CD4-positive, alpha-beta T cell treated with Interleukin-17A for 1 hour (primary cell): ENCODE measurements at places on chromosomes 3 and 15.

- DNase-seq: no peak
Observed at GRCh38 chr3:72744330-72744729, 103.9 kb downstream of the SHQ1 start.

GRCh38 chr15:74754593-74755215, 6.1 kb downstream of the CYP1A2 start:
- no peak for DNase-seq

DNA sequence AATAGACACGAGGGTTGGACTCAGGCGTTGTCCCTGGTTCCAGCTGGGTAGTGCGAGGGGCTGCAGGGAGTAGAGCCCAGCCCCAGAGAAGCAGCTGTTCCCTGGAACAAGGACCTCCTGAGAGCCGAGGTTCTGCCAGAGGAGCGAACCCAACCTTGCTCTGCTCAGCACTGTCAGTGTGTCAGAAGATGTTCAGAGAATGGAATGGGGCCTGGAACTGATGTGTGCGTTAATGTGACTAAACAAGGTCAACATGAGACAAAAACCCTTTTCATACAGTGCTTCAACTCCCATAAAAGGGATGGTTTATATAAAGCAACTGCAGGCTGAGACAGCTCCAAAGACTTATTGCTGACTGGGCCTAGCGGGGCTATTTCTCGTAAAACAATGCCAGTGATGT, 35.5 kb upstream of the HACD2 start:
- no peak for DNase-seq

DNA sequence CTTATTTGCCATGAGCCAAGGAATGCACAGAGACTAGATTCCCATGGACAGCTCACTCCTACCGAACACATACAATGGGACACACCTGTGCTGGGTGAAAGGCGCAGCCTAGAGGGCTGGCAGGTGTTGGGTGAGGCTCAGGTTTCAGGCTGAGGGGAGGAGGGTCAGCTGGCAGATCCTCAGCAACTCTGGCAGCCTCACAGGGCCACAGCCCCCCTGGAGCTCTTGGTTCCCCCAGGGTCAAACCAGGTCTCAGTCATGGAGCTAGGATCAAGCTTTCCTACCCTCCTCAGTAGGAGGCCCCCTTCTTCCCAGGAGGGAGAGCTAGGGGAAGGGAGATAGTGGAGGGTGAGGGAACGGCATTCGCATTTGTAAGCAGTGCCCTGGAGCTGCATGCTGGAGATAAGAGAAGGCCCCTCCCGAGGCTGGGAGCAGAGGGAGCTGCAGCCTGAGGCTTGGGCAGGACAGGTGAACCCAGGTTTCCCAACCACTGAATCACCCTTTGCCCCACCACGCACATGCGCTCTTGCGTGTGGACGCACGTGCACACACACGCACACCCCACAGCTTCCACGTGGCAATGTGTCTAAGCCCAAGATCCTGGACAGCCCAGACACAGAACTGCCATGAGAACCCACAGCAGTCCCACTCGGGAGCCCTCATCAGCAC, 26.3 kb upstream of the TFRC start:
- DNase-seq: no peak

- DNase-seq: no peak
Observed at GRCh38 chr3:114176487-114176886, 2.4 kb downstream of the DRD3 start.

DNA sequence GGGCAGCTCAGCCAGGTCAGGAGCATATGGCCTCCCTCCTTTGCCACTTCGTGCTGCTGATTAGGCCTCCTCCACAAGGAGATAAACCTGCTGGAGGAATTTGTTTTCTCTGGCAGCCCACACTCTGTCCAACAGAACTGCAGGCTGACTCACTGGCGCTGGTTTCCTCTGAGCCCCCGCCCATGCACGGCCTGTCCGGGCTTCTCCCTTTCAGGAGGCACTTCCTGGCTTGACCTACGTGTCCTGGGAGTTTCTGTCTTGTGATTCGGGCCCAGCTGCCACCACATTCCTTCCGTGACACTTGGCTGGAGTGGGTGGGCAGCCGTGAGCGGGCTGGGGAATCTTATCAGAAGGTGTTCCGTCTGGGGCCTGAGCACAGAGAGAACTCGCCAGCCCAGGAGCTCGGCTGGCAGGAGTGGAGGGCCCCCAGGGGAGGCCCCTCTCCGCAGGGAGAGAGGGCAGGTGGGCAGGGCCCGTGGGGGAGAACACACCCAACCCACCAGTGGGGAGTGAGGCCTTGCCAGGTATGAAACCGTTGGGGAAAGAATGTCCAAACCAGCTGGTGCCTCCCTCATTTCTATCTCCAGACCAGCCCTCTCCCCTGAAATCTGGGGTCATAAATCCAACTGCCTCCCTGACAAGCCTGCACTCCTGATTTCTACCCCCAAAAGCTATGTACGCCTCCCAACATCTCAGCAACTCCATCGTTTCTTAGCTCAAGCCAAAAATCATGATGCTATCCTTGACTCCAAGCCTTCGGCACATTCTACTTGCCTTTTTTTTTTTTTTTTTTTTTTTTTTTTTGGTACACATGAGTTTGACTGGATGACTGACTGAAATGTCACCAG, 110.6 kb upstream of the MEF2A start:
- DNase-seq: no peak

DNA sequence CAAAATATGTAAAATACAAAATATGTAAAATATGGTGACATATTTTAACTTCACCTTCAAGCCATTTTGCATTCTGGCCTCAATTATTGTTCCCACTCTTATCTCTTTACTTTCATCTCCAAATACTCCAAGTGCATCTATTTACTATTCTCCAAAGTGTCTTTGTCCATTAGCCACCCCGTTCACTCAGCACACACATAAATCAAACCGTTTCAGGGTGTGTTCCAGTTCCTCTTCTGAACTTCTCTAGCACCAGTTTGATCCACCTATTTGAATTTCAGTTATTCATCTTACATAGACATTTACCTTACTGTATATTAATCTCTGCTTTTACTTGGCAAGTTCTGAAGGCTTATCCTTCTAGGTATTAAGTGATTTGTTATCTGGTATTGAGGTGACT, 45.1 kb downstream of the SGO1 start:
- no peak for DNase-seq

- DNase-seq: no peak
Observed at GRCh38 chr15:66072616-66073361, 180.8 kb downstream of the MEGF11 start.

- DNase-seq: no peak
Observed at GRCh38 chr15:77070180-77070494, 772 bp downstream of the TSPAN3 start.

- DNase-seq: no peak
Observed at GRCh38 chr15:73845507-73845906, 27.9 kb upstream of the TBC1D21 start.

DNA sequence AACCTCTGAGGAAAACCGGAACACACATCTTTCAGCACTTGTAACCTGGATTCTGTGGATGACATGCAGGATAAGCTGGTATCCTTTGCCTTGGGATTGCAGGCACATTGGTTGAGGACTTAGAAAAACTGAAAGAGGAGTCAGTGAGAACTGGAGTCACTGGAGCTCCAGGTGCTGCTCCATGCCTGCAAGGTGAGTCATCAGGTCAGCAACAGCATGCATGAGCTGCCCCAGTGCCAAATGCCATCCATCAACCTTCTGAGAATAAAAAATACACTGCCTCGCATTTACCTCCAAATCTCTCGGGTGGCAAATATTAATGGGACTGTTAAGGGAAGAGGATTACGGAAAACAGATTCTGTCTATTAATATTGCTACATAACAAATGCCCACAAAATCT, 729.1 kb downstream of the NTRK3 start:
- no peak for DNase-seq

GRCh38 chr3:34387826-34388564, 589.6 kb downstream of the PDCD6IP start:
- DNase-seq: no peak

- DNase-seq: no peak
Observed at GRCh38 chr3:144033240-144033589, 61.6 kb downstream of the DIPK2A start.

- DNase-seq: no peak
Observed at GRCh38 chr15:79952329-79952728, 18.7 kb downstream of the BCL2A1 start.

DNA sequence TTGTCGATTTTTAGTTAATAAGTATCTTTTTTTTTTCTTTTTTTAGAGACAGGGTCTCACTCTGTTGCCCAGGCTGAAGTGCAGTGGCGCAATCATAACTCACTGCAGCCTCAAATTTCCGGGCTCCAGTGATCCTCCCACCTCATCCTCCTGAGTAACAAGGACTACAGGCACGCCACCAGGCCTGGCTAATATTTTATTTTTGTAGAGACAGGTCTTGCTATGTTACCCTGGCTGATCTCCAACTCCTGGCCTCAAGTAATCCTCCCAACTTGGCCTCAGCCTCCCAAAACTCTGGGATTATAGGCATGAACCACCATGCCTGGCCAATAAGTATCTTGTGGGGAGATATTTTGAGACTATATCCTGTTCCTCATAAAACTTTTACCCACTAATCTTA, 29.4 kb upstream of the ARID3B start:
- no peak for DNase-seq

DNA sequence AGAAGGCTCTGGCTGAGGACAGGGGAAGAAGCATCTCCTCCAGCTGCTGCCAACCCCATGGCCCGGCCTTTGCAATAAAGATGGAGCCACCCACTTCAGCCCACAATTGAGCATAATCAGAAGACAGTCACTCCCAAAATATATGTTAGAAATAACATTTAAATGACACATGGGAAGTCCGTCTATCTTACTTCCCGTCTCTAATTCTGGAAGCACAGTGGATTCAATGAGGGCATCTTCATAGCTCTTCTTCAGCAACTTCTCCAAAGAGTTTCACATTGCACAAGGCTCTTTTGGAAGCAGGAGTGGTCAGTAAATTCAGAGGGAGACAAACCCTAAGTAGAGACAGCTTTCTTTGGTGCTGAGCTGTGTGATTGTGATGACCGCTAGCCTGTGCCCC, 67.0 kb upstream of the SEC61A1 start:
- DNase-seq: no peak

DNA sequence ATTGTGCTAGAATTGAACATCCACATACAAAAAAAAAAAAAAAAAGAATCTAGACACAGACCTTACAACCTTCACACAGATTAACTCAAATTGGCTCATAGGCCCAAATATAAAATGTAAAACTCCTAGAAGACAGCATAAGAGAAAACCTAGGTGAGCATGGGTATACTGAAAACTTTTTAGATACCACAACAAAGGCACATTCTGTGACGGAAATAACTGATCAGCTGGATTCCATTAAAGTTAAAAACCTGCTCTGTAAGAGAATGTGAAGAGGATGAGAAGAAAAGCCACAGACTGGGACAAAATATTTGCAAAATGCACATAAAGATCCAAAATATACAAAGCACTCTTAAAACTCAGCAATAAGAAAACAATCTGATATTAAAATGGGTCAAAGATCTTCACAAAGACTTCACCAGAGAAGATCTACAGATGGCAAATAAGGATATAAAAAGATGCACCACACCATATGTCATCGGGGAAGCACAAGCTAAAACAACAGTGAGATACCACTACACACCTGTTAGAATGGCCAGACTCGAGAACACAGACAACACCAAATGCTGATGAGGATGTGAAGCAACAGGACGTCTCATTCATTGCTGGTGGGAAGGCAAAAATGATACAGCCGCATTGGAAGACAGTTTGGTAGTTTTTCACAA, 167.9 kb downstream of the PDE8A start:
- no peak for DNase-seq

- DNase-seq: no peak
Observed at GRCh38 chr3:81349816-81350340, 411.6 kb downstream of the GBE1 start.

- DNase-seq: no peak
Observed at GRCh38 chr3:17047894-17048293, 163.1 kb downstream of the PLCL2 start.

DNA sequence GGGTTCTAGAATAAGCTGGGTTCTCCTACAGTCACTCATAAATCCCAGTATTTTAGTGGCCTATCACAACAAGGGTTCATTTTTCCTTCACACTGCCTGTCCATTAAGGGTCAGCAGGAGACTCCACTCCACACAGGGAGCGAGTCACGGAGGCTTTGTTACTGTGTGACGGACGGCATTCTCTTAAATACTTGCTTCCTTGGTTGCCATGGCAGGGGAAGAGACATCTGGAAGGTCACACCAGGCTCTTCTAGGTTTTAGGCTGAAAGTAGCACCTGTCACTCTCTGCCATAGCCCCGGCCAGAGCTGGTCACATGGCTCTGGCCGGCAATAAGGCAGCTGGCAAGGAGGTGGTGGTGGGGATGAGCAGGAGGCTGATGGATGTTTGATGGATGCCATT, 89.4 kb upstream of the ANKRD34C start:
- no peak for DNase-seq

DNA sequence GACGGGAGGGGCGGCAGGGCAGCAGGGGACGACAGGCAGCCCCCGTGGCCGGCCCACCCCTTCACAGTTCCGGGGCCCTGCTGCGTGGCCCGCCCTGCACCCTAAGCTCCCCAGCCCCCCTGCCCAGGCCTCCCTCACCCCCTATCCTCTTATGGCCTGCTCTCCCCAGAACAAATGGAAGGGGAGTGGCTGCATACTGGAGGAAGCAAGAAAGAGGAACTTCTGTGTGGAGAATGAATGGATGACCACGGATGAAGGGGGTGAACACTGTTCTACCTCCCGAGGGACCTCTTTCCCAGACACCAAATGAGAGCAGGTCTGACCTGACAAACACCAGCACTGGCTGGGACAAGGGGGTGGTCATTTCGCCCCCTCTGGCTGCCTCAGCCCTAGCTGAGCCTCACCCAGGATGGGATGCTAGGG, 25.0 kb downstream of the SEC61A1 start:
- DNase-seq: no peak

GRCh38 chr15:69095274-69095673, 65.2 kb upstream of the GLCE start:
- no peak for DNase-seq

GRCh38 chr3:60187343-60187742, 1063.9 kb downstream of the FHIT start:
- no peak for DNase-seq

DNA sequence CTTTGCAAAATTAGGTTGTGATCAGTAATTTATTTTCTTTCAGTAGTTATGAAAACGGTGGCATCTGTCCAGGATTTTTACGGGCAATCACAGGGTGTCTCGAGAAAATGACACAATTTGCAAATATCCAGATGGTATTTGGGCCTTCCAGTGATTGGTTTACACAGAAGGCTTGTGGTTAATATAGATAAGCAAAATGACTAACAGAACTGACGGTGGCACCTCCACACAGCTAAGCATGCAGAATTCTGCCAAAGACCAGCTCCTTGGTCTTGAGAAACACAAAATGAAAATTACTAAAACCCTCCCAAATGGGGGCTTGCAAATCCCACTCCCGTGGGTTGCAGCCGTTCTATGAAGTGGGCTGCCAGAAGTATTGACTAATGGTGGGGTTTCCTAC, 5.5 kb downstream of the ARHGEF3 start:
- DNase-seq: peak; percentile 43

- DNase-seq: peak; percentile 45
Observed at GRCh38 chr15:72319360-72319984, 485 bp downstream of the CELF6 start.

DNA sequence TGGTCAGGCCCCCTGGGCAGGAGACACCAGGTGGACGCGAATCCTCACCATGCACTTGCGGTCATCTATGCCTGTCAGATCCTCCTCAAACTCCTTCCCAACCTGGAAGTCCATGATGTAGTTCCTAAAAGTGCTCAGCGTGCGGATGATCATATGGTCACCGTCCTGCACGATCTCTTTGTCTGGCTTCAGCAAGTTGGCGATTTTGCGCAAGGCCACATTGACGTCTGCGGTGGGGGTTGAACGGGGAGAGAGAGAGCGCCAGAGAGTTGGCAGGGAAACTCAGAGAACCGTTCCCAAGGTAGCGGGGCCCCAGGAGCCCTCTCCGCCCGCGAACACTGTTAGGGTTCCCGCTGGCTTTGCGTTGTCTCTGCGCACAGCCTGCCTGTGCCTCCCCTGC, 809 bp downstream of the RBP1 start:
- DNase-seq: no peak
